ENCODE measurements at places on chromosomes 13 and 19.

DNA sequence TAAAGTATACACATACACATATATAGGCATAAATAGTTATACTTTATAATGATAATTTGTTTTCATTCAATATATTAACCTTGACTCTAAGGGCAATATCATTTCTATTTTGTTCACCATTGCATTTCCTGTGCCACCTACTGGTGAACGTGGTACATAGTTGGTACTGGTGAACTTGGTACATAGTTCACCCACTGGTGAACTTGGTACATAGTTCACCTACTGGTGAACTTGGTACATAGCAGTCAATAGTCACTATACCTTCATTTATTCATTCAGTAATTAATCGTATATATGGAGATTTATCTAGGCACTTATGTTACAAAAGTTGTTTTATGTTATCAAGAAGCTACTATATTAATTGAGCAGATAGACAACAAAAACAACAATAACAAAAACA lies 172.6 kb upstream of the ATXN8OS start:
- DNase-seq = no peak

DNA sequence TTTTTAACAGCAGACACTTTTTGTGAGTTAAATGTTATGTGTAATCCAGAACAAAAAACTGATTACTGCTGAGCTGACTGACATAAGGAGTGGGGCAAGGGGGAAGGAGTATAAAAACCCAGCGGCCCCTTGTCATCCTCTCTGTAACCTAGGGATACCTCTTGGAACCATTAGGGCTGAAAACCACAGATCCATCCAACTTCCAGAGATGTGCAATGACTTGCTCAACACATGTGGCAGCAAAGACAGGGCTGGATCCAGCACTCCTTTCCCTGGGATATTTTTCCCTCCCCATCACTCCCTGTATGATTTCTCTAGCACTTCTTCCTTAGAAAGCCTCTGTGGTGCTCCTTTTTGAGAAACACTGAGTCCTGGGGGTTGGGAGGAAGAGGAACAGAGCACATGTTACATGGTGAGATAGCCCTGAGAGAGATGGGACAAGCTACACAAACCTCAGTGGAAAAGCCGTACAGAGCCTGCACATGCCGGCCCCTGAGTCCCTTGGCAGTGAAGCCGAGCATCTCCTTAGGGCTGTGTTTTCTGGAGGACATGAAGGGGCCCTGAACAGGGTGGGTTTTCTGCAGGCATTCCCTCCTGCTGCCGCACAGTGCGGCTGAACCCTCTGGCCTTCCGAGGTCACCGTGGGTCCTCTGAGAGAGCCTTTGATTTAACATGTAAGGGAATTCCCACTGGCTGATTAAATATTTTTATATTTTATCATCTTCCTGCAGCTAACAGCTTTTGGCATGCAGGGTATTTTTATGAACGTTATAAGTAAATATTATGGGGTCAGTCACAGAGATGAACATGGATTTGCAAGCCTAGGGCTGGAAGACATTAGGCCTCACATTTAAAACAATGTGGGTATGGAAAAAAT lies 219.9 kb downstream of the COG6 start:
- no peak for DNase-seq

GRCh38 chr19:1663852-1664251 lies 11.4 kb upstream of the TCF3 start:
- no peak for DNase-seq

DNA sequence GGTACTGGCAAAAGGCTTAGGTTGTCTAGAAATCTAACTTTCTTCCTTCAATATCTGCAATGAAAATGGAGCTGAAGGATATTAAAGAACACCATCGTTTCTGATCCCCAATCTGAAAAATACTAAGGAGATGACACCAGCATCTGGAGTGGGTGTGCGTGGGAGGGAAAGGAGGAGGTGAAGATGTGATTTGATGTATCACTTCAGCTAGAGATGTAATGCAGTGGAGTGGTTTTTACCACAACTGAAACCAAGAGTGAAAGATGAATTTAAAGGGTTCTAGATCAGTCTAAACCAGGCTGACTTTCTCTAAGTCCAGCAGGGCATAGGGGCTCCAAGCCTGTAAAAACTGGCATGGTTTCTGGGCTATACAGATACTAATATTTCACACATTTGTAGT lies 148.4 kb downstream of the AKAP11 start:
- no peak for DNase-seq

DNA sequence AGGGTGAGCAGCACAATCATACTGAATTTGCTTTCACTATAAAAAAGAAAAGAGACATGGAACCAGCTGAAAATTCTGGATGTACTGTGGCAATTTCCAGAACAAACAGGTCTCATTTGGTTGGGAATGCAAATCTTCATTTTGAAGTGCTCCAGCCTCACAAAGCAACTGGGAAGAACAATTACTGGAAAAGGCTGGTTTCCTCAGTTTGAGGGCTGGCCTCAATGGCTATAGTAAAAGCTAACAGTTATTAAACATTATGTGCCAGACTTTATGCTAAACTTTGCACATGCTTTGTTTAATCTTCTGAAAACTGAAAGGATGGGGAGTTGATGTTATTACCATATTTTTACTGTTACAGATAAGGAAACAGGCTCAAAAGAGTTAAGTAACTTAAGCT lies 3.0 kb downstream of the OBI1 start:
- DNase-seq = no peak

DNA sequence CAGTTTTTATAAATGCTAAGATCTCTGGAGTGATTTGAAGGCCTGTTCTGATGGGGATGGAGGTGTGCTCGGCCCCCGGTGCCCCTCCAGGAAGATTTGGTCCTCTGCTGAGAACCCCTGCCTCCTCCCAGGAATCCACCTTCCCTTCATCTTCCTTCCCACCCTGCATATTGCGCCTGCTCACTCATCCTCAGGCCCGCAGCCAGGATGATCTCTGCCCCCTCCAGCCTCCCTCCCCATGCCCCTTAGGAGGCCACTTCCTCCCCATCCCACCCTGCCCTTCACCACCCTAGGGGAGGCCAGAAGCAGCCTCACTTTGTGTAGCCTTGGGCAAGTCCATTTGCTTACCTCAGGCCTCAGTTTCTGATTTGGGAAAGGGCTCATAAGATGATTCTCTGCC lies 19.7 kb downstream of the VASP start:
- no peak for DNase-seq

GRCh38 chr19:41753159-41753558 lies 2.2 kb upstream of the CEACAM6 start:
- no peak for DNase-seq

DNA sequence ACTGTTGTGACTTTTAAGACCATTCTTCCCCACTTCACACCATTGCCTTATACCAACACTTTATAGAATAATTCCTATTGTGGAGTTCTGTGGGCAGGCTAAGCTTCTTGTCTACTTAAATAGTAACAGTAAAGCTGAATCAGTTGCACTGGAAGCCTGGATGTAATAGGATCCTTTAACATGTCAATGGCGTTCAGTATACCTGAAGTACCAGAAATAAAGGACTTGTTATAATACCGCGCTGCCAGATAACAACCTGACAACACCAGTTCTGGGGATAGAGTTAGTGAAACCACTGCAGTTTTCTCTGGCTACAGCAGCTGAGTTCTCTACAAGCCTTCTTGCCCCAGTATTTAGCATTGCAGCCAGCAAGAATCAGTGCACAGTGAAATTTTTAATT lies 52.0 kb upstream of the TNFRSF19 start:
- no peak for DNase-seq

- no peak for DNase-seq
These were observed 8.9 kb upstream of the CRTC1 start for GRCh38 chr19:18674616-18675015.

- DNase-seq = no peak
These were observed 410.5 kb downstream of the KCNRG start for GRCh38 chr13:50425772-50426171.
